CD4-positive, alpha-beta T cell treated with Interleukin-15 for 4 hours (primary cell): ENCODE measurements at places on chromosomes 5 and 9.
A peak's percentile ranks its signal among the peaks of the same experiment; 100 is the strongest.

DNA sequence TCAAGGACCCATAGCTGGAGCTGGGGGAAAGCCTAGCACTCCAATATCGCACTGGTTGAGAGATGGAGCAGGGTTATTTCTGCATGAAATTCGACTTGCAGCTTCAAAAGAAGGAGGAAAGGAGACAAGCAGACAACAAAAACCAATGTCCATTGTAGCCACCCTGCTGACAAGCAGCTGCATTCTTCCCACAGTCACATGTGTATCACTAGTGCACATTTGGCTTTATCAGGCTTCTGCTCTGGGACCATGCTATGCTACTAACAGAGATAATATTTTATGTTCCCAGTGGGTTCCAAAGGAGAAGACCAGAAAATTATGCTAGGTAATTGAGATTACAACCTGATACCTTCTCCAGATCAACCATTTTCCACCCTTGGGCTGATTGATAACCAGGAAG, 59.7 kb downstream of the MFAP3 start:
- no peak for DNase-seq

- DNase-seq, result no peak
Measured at GRCh38 chr9:89362647-89363310, 44.5 kb downstream of the SECISBP2 start.

DNA sequence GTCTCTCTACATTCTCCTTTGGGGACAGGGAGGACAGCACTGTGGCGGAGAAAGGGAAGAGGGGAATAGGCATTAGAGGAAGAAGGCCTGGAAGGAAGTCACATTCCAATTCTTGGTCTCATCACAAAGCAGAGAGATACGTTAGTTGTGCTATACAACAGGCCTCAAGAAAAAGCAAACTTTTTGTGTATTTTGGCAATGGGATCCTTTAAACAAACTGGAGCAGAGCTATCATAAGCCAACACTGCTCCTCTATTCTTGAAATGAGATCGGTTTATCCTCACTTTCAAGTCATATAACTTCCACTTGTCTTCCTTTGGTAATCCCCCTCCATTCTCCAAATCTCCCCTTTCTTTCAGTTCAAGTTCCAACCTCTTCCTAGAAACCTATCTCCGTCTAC, 6.5 kb downstream of the DENND1A start:
- DNase-seq, result no peak

- no peak for DNase-seq
Measured at GRCh38 chr9:98790134-98790841, 6.1 kb downstream of the ANKS6 start.

DNA sequence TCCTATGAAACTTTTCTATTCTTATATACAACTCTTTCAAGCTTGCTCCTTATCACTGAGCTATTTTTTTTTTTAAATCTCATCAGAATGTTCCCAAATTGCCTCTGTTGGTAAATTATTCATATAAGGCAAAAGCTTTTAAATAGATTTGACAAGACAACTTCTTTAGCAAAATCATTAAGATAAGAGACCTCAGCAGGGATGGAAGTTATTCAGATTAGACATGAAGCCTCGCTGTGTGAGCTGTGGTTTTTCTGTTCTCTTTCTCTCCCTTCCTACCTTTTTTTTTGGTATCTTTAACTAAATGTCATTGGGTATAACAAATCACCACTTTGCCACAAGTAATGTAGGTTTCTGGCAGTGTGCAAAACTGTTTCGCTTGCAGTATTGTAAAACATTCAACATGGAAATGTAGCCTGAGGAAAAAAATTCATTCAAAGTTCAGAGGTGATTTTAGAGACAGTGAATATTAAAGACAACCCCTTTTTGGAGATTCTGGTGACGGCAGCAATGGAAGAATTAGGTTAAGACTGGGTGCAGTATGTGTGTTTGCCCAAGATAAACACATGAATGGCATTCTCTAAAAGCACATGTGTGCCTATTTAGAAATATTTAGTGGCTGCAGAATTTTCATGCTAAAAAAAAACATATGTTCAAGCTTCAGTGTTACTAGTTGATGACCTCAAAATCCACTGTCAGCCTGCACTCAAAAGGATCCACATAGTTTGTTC, 467.1 kb downstream of the ZNF608 start:
- DNase-seq, result no peak

- no peak for DNase-seq
Measured at GRCh38 chr9:36521148-36521547, 51.5 kb upstream of the MELK start.

DNA sequence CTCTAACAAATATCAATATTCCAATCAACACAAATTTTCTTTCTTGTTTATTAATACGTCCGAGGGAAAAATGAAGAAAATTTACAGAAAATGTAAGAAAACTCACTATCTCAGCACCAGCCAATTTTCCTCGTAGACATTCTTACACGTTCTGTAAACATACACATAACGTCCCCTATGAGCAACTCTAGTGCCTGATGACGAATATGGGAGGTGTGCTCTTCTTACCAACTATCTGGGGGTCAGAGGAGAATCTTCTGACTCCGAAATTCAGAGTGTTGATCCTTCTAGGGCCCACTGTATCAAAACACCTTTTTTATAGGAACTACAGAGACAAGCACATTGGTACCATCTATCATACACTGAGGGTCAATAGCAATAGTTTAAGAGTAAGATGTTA, 198.7 kb downstream of the GAPVD1 start:
- DNase-seq, result no peak

DNA sequence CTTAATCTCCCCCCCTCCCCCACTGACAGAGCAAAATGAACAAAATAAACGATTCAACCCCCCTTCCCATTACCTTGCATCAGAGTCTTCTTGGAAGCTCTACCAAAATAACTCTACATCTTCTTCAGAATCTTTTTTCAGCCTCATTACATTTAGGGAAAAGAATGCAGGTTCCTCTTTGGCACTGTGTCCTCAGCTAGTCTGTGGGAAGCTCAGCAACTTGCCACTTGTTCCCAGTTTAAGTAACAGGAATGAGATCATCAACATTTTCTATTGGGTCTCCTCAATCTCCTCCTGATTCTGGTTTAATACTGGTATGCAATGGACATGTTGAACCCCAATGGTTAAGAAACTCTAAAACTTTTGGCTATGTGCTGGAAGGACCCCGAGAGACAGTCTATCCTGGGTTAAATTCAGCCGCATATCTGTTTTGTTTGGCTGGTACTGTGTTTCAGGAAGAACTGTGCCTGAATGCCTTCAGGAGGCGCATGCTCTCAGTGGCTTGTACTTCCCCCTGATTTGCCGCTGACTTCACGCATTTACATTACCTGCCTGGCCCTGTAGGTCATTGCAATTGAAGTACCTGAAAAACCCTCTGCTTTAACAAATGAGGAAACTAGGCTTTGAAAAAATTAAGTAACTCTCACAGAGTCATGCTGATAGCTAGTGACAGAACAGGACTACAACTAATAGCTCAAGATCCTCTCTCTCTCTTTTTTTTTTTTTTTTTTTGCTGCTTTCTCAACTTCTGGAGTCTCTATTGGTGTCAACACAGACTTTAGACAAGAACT, 78.1 kb upstream of the HMHB1 start:
- DNase-seq, result no peak

DNA sequence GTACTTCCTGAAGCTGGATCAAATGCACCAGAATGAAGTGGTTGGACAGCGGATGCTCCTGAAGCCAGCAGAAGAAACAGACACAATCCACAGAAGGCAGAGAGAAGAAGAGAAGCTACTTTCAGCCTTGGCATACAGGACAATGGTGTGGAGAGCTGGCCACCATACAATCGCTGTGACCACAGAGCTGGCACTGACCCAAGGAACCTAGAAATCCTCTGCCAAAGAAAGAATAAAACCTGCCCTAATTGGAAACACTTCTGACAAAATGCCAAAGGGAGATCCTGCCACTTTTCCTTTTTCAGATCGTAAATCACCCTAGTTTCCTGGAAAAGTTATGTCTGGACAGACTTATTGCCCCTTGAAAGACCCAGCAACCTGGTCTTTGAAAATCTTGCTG, 77.8 kb downstream of the BAAT start:
- DNase-seq, result no peak

- no peak for DNase-seq
Measured at GRCh38 chr9:12794101-12794799, 19.4 kb downstream of the LURAP1L start.

GRCh38 chr5:10633271-10634049, 69.6 kb downstream of the ANKRD33B start:
- DNase-seq, result peak; percentile 41

DNA sequence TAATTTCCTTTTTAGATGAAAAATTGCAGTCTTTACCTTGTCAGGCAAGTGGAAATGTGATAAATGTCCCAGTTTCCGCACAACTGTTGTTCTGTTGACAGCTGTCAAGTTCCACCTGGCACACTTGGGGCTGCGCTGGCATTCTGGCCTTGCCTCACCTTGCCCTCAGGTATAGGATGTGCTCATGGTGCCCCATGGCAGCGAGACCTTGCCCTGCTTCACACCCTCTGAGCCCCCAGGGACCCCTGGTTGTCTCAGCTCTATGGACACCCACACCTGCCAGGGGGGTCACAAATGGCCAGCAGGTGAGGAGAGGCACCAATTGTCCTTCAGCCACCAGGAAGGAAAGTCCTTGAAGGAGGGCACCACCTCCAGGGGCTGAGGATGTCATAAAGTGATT, 37.5 kb upstream of the SEMA4D start:
- DNase-seq, result no peak

GRCh38 chr5:171646102-171647042, 139.2 kb upstream of the SMIM23 start:
- no peak for DNase-seq

- DNase-seq, result no peak
Measured at GRCh38 chr9:113597390-113598241, 134.1 kb downstream of the RGS3 start.

DNA sequence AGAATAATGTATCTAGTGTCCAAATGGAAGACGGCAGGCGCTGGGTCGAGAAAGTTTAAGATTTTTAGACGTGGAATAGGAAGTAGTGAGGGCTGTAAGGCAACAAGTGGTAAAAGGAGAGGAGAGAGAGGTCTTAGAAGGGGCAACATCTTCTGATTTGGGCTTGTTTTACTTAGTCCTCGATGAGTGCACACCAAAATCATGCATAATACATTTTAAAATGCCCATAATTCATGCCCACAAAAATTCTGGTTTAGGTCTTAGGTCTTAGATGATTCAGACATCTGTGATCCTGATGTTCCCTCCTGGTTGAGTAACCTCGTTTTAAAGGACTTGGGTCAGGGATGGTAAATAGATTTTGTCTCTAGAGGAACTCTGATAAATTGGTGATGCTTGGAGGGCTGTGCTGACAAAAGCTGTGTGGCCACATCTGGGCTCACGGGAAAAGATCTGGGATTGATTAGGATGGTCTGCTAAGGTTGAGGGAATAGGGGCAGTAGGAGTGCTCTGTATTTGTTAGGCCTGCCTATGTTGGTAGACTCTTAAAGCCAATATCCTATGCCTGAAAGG, 476.3 kb downstream of the CCDC171 start:
- no peak for DNase-seq

- DNase-seq, result no peak
Measured at GRCh38 chr5:44839018-44839681, 30.4 kb downstream of the MRPS30 start.

GRCh38 chr5:37435261-37435660, 56.1 kb downstream of the WDR70 start:
- no peak for DNase-seq

- DNase-seq, result no peak
Measured at GRCh38 chr9:136019681-136020060, 58.5 kb upstream of the UBAC1 start.

DNA sequence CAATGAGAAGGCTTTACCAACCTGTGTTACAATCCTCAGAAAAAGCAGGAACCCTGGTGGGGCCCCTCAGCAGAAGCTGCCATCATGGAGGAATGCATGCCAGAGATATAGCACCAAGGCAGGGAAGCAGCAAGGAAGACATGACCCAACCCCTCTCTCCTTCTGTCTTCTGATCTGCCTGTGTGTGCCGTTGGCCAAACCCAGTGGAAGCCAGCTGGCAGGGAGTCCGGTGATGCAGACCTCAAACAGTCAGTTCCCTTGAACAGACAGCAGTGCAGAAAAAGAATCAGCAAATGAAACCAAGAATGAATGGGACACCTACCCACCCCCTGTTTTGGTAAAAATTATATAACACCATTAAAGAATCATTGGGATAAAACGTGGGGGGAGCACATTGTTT, 234.2 kb downstream of the ZNF608 start:
- no peak for DNase-seq

DNA sequence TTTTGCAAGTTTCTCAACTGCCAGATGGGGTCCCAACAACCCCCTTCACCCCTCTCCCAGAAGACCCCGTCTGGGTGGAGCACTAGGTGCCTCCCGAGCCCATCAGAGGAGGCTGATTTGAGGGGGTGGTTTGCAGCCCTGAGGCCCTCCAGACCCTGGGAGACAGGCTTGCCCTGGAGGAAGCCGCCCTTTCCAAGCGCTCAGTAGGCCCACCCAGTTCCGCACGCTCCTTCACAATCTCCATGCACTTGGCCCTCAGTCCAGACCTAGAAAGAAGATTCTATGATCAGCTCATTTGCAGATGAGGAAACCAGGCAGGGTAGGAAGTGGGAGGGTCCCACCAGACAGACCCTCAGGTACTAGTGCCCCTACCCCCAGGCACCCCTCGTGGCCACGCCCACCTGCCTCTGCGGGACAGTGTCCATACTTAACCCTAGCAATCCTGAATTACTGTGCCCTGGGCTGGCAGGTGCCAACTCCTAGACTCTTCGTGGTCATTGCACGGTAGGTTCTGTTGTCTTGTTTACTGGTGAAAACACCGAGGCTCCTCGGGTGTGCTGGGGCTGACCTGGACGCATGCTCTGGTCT, 22.3 kb downstream of the OR2V1 start:
- DNase-seq, result no peak

GRCh38 chr5:114858665-114859437, 310.9 kb downstream of the TRIM36 start:
- no peak for DNase-seq

DNA sequence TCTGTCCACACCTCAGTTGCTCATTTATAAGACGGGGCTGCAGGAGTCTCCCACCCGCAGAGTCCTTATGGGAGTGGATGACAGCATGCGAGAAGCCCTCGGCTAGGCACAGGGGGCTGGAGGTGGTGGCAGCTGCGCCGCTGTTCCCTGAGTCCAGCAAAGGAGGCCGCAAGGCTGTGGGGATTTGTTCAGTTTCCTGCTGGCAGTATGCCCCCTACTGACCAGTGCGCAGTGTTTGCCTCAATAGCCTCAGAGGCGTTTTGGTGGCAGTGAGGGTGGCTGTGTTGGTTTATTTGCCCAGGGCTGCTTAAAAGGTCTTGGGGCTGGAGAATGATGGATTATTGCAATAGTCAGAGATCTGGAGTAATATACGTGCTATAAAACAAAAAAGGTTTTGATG, 176.3 kb upstream of the OTULINL start:
- DNase-seq, result no peak

- DNase-seq, result no peak
Measured at GRCh38 chr5:133056891-133057290, 5.1 kb downstream of the HSPA4 start.

- no peak for DNase-seq
Measured at GRCh38 chr9:80144406-80144805, 572.6 kb downstream of the TLE4 start.

GRCh38 chr5:103461243-103461642, 101.3 kb downstream of the NUDT12 start:
- DNase-seq, result no peak
